ENCODE measurements at places on chromosomes 7 and 10. TPM values are rescaled to one million over a fixed set of nuclear protein-coding genes. Genes with fewer than 3 reads are reported as not detected.
A peak's percentile ranks its signal among the peaks of the same experiment; 100 is the strongest.

HGF gene
- polyA plus RNA-seq, result 2.8 TPM

BHLHA15 gene
- 0.60 TPM for polyA plus RNA-seq

DNA sequence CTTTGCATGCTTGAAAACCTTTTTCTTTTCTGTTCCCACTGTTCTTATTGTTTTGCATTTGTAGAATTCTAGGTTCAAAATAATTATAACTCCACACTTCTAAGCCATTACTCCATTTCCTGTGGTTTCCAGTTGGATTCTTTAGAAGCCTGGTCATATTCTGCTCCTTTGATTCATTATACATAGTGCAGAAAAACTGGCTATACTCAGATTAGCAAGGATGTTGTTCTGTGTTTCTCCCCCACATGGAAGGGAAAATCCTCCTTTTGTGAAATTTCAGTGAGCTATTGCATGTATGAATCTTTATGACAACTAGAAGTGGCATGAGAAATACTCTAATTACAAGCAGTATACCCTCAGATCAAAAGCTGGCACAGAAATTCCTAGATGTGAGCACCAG lies 79.5 kb downstream of the SLC13A1 start:
- no peak for DNase-seq

GRCh38 chr7:25770235-25770634 lies 381.8 kb upstream of the NFE2L3 start:
- no peak for DNase-seq

GRCh38 chr10:110757586-110757985 lies 113.5 kb downstream of the RBM20 start:
- peak; percentile 59 for DNase-seq

DNA sequence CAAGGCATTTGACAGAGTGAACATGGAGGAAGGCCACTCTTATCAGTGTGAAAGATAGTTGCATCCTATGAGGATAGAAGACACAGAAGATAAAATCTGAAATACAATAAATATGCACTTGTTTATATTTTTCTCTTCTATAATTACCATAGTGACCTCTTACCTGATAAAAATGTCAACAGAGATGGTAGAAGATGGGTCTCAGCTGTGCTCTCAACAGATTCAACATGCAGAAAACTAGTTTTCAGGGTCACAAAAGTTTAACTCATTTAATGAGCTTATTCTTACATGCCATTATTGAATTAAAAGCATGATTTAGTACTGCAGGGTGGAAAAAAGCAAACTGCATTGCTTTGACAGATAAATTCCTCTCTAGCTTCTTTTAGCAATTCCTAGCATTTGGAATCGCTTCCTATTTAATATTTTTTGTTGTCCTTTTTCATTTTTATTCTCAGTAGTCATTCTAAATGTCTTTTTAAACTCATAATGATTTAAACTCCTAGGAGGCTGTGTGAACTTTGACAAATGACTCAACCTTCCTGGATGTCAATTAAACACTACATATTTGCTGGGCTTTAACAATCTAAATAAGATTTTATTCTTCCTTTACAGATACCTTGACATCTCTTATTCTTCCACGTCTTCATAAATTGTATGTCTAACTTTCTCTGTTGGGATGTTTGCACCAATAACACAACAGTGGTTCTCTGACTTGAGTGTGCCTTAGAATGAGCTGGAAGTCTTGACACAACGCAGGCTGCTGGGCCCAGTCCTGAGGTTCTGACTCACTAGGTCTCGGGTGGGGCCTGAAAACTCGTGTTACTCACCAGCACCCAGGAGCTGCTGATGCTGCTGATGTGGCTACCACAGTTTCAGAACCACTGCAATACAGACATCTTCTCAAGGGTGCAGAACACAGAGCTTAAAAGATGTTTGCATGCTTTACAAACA lies 565.5 kb upstream of the IGFBP3 start:
- no peak for DNase-seq

DNA sequence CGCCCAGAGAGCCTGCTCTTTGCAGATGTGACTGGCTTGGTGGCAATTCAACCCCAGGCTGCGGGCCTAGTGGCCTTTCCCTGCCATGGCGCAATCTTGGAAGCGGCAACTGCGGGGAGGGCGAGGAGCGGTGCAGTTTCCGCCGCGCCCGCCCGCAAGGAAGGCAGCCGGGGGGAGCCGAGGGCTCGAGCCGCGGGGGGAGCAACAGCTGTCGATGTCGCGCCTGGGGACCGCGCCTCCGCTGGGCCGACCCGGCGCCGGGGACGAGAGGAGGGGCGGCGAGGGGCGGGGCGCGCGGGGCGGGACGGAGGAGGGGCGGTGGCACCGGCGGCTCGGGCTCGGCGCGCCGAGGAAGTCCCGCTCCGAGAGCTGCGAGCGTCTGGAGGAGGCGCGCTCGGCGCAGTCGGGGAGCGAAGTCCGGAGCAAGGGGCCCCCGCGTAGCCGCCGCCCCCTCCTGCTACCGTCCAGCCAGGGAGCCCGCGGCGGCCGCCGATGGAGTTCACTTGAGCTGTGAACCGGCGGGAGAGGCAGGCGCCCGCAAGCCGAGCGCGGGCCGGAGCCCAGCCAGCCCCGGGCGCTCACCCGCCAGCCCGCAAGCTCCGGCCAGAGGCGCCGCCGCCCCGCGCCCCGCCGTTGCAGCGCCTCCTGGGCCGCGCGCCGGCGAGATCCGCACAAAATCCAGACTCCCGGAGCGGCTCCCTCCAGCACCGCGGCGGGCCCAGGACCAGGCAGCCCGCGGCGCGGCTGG lies 438.1 kb upstream of the GALNT17 start:
- DNase-seq, result peak; percentile 84

- peak; percentile 8 for DNase-seq
Observed at GRCh38 chr10:21509341-21510240, 15.9 kb downstream of the SKIDA1 start.

GRCh38 chr7:38669965-38670520 lies 38.9 kb upstream of the AMPH start:
- DNase-seq, result no peak

- no peak for DNase-seq
Observed at GRCh38 chr7:149562602-149563001, 65.0 kb upstream of the ZNF746 start.

All from large intestine (tissue), 12 donors.